Caco-2 (cell line): ENCODE measurements at places on chromosomes 7 and 10.

DNA sequence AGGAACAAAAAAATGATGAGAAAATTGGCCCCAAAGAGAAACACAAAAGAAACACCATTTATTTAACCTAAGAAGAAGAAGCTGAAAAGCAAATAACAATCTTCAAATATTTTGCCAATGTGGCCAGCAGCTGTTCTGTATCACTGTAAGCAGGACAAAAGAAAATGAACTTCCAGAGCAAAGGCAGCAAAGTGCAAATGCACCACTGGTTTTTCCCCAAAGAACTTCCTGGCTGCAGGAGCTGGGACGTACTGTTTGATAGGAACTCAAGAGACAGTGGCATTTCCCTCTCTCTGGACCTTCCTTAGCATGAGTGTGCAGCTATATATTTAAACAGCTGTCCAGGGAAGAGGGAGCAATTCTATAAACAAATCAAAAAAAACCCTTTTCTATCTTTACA lies 60.4 kb downstream of the RNLS start:
- DNase-seq, result no peak

- peak; percentile 41 for DNase-seq
These were observed 151.3 kb upstream of the KMT2E start for GRCh38 chr7:104862719-104863118.

DNA sequence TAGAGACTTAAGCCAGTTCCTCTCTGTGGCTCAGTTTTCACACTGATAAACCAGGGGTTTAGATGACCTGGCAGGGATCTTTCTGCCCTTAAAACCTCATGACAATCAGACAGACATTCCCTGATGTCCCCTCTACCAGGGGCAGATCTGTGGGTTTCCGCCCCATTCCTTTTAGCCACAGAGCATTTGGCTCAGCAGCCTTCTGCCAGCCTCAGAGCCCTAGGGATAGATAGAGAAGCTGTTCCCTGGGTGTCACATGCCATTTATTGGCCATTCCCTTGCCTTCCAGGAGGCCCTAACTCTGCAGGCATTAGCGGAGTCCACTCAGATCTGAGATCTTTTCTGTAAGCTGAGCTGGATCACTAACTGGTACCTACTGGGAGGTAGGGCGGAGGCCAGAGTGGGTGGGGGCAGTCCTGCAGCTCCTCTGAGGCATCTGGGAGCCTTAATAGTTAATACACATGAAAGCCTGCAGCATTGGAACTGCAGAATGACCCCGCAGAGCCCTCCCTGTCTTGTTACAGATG lies 101.5 kb downstream of the ZMIZ1 start:
- no peak for DNase-seq

- DNase-seq, result peak; percentile 91
These were observed 174.9 kb upstream of the NRP1 start for GRCh38 chr10:33509231-33509831.

DNA sequence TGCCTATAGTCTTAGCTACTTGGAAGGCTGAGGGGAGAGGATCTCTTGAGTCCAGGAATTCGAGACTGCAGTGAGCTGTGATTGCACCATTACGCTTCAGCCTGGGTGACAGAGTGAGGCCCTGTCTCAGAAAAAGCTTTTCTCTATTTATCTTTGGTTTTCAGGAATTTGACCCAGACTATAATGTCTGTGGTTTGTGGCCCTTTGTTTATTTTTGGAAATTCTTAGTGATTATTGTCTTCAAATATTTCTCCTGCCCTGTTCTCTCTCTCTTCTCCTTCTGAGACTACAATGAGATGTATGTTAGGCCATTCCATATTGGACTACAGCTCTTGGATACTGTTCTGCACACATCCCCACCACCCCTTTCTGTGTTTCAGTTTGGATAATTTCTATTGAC lies 4.7 kb downstream of the MUC12 start:
- peak; percentile 59 for DNase-seq

GRCh38 chr10:11610826-11611247 lies 613 bp downstream of the USP6NL start:
- DNase-seq, result peak; percentile 48

- no peak for DNase-seq
These were observed 150.4 kb downstream of the MAD1L1 start for GRCh38 chr7:2082139-2082998.

GRCh38 chr7:28722684-28723083 lies 235.4 kb downstream of the TRIL start:
- no peak for DNase-seq

- peak; percentile 26 for DNase-seq
These were observed 87.1 kb downstream of the NKX6-2 start for GRCh38 chr10:132698761-132699391.

GRCh38 chr10:29174389-29174788 lies 114.5 kb upstream of the LYZL1 start:
- no peak for DNase-seq

- no peak for DNase-seq
These were observed 2.6 kb downstream of the BZW2 start for GRCh38 chr7:16648551-16648950.
